Stimulated activated CD8-positive, alpha-beta memory T cell treated with anti-CD3 and anti-CD28 coated beads, Interleukin-15, amount 100 ng/mL, for 48 hours (primary cell): ENCODE measurements at places on chromosomes 3 and 15.

DNA sequence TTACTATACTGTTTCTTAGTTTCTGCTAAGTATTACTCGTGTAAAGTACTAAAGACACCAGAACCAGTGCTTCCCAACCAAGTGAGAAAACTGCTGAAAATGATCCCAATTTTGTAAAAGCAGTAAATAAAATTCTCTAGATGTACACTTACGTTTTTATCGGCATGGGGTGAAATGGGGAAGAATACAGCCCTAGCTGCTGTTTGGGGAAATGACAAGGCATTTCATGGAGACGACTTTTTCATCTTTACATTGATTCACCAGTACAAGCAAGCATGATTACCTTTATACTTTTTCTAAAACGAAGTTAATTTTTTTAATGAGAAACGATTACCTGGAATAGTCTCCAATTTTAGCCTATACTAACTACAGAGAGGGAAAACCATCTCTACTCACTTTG lies 1.4 kb downstream of the PSMD6 start:
- no peak for DNase-seq

DNA sequence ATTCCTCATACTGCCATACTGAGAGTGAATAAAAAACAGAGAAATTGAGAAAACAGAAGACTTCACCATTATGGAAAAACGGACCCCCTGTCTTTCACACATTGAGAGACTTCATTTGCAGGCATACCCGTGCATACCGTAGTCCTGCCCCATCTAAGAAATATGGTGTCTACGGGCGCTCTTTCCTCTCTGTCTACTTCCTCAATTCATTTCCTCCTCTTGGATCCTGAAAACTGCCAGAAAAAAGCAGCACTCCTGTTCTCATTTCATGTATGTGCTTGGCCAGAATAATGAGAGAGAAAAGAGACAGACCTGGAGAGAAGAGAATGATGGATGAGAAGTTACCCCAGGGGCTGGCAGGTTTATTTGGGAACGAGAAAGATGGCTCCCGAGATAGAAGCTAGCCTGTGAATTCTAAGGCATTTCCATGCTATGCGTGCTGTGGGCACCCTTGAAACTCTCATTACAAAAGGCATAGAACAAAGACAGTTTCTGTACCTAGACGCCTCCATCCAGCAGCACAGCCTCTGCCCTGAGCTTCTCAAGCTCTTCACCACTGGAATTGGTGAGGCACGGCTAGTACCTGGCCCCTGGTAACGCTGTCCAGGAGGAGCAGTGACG lies 62.5 kb upstream of the EPHB3 start:
- DNase-seq: no peak

DNA sequence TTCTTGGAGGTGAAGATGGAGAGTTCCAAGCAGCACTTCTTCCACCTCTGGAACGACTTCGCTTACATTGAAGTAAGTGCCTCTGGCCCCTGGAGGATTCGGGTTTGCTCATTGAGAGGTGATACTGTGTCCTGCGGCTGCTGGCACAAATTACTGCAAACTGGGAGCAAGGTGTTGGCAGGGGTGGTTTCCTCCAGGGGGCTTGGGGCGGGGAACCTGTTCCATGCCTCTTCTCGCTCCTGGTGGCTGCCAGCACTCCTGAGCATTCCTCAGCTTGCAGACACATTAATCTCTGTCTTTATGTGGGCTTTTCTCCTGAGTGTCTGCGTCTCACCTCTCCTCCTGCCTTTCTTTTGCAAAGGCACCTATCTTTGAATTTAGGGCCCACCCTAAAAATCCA lies 47.4 kb downstream of the MESD start:
- DNase-seq: no peak

- DNase-seq: no peak
Measured at GRCh38 chr3:172104471-172105072, 65.2 kb downstream of the FNDC3B start.

DNA sequence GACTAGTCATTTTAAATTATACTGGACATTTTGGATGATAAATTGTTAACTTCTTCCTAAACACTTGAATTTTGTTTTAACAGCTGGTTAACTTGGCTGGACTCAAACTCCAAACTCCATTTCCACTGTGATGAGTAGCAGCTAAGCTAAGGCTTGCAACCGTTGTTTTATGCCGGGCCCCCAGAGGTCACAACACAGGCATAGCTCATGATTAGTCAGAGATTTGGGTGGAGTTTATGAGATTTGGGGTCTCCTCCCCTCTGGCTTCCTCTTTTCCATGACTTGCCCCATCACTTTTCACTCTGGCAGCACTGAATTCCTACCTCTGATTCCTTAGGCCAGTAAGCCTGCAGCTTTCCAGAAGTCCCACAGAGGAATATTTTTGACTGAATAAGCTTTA lies 12.8 kb downstream of the THAP10 start:
- DNase-seq: no peak

DNA sequence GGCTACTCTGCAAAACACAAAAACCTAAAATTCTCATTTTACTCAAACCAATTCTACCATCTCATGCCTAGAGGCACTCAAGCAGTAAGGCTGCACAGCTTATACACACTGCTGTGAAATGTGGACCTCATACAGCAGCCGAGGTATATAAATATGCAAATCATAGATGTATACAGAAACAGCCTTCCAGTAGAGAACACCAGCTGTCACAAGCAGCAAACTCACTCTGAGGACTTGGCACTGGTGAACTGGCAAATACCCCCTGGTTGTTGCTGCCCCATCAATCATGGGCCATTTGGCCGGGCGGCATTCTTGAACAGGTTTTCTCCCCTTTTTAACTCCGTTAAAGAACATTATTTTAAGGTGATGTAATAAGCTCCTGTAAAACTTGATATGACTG lies 378.0 kb downstream of the LSAMP start:
- no peak for DNase-seq

DNA sequence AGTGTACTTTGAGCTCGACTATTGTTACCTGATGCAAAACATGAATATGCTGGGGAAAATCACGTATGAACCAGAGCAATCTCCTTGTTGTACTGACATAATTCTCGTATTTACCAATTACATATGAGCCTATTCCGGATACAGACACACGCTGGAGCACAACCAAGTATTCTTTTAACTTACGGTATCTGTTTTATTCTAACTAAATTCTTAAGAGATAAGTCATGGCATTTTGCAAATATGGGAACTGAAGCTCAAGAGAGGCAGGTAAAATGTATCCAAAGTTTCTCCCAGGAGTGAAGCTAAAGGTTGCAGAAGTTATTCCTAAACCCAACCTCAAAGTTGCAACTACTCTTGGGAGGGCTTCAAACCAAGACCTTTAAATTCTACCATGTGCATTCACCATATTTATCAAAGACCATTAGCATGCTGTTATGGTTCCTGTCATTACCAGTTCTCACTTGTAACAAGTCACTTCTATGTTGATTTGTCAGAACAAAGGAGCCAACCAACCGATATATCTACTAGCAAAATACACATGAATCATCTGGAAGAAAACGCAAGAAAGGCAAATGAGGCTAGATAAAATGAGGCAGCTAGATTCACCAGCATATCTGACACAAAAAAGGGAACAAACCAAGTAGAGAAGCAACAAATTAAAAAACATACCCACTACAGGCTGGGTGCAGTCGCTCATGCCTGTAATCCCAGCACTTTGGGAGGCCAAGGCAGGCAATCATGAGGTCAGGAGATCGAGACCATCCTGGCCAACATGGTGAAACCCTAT lies 17.8 kb downstream of the TBL1XR1 start:
- DNase-seq: no peak
